ENCODE measurements at places on chromosomes 11 and 22. TPM values are rescaled to one million over a fixed set of nuclear protein-coding genes. Genes with fewer than 3 reads are reported as not detected.

Gene CRYBB3
- 0.43 TPM for total RNA-seq

- no peak for DNase-seq
Measured at GRCh38 chr22:33908171-33909074, 11.9 kb downstream of the LARGE1 start.

GRCh38 chr11:13942971-13943381, 19.5 kb upstream of the SPON1 start:
- peak; percentile 79 for DNase-seq

Gene RAC2
- 58.2 TPM for total RNA-seq

Gene OR52H1
- total RNA-seq = not detected

Gene PTGDR2
- total RNA-seq = 0.29 TPM

Gene KBTBD3
- 4.2 TPM for total RNA-seq

DNA sequence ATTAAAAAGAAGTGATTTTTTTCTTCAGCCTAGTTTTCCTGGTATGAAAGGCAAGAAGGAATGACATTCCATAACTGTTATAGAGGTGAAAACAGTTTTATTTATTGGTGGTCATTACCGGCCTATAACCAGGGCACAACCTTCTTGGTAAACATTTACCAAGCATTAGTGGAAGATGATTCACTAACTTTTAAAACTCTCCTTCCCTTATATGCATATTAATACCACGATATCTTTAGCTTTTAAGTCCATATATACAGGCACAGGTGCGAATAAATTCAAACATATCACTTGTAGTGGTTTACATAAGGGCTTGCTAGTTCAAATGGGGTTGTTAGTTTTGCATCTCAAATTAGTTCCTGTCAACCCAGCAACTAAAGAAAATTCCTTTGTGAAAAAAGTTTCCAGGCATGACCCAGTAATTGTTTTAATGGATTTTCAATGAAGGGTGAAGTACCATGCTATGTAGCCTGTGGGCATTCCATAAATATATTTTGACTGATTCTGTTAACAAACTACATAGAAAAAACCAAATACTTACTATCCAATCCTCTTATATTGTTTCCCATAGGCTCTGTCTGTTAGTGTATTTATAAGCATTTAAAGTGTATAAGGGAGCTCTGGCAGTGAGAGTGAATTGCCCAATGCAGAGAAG, 30.6 kb upstream of the ROBO3 start:
- DNase-seq = peak; percentile 30

Gene TMEM45B
- 2.7 TPM for total RNA-seq

DNA sequence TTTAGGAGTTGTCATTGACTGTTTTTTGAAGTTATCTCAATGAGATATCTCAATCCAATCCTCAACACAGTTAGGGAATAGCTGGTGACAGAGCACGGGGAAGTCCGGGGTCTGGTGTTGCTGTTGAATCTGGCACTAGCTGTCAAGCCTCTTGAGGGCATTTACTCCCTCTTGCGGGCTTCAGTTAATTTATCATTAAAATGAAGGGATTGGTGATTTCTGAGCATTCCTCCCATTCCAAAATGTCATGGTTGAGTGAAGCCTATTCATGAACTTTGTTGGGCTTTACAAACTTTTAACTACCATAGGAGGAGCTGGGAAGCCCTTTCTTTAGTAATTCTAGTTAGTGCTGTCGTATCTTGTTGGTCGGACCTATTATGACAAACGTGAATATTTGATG, 40.2 kb downstream of the UVRAG start:
- DNase-seq = peak; percentile 61

GRCh38 chr11:6979365-6979764, 40.8 kb downstream of the ZNF214 start:
- no peak for DNase-seq

Gene PAK1
- total RNA-seq = 38.8 TPM

Gene MPPED1
- total RNA-seq = not detected

DNA sequence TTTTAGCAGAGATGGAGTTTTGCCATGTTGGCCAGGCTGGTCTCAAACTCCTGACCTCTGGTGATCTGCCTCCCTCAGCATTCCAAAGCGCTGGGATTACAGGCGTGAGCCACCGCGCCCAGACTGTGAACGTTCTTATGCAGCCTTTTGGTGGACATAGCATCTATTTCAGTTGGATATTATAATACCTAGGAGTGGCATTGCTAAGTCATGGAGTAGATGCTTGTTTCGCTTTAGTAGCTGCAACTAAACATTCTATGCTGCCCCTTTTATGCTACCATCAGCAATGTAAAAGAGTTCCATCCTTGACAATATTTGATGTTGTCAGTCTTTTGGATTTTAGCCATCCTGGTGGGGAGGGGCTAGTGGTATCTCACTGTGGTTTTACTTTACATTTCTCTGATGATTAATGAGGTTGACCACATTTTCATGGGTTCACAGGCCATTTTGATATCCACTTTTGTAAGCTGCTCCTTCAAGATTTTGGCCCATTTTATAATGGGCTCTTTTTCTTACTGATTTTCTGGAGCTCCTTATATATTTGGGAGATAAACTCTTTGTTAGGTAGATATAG, 16.5 kb upstream of the APOBEC3A start:
- DNase-seq = no peak

DNA sequence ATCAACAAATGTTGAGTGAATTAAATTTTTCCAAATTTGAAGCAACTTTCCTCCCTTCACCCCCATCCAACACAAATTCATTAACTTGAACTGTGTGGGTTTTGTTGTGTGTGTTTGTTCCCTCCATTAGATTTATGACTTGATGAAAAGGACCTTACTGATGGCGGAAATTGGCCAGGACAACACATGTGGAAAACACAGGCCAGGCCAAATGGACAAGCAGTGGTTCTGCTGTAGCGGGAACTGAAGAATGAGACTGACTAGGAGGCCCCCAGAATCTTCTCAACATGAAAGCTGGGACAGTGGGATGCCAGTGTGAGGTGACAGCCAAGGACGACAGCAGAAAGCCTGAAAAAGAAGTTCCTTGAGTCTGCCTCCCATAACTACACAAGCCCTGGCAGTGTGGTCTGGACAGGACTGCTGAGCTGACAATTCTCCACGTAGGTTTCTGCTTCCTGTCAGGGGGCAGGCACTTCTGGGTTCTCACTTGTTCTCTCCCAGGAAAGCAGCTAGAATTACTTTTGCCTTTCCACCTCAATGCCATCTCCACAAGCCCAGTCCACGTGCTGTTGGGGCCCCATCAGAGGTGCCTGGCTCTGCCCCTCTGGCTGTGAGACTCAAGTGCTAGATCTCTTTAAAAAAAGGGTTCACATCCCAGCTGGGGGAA, 94.3 kb downstream of the ETS1 start:
- no peak for DNase-seq

DNA sequence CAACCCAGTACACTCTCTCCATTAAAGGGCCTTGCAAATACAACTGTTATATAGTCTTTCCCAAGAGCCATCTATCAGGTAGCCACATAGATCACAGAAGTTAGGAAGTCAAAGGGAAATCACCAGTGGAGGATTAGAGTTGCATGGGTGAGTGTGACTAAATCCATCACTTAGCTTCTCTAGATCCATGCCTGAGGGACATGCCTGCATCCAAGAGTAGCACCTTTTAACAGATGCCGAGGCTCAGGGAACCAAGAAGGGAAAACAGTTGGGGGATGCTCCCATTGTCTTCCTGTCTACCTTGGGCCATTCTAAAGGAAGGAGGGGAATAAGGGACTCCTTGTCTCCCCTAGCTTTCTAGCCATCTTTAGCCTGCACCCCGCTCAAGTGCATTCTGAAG, 77.9 kb downstream of the XRRA1 start:
- no peak for DNase-seq

DNA sequence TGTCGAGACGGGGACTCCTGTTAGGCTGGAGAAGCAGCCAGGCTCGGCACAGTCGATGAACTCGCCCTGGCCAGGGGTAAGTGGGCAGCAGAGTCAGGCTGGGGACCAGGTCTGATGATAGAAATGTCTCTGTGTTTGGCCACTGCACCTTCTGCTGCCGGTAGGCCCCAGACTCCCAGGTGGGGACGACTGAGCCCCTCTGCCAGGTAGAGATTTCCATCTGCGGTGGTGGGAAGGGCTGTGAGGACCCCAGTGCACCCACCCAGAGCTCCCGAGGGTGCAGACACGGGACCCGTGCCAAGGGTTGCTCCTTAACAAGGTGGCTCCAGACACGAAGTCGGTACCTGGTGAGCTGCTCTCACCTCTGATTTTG, 862.5 kb downstream of the TBC1D22A start:
- DNase-seq = no peak

GRCh38 chr11:69659591-69659990, 15.6 kb downstream of the LTO1 start:
- DNase-seq = no peak

DNA sequence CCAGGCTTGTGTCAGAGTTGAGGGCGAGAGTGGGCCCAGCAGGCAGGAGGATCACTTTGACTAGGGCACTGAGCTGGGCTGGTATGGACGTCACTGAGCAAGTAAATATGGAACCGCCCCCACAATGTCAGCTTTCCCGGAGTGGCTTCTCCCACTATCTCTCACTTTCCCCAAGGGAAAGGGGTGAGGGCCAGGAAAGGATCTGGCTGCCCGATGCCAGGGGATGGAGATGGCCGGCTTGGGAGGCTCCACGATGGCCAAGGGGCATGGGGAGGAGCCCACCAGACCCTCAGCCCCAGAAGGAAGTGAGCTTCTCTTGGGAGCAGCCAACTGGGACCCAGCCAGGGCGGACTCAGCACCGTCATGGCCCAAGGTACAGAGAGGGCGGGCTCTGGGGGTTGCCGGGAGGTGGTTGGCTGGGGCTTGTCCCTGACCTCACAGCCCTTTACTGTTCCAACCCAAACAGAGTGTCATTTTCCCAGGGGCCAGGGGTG, 8.7 kb downstream of the PRDM11 start:
- DNase-seq = no peak

DNA sequence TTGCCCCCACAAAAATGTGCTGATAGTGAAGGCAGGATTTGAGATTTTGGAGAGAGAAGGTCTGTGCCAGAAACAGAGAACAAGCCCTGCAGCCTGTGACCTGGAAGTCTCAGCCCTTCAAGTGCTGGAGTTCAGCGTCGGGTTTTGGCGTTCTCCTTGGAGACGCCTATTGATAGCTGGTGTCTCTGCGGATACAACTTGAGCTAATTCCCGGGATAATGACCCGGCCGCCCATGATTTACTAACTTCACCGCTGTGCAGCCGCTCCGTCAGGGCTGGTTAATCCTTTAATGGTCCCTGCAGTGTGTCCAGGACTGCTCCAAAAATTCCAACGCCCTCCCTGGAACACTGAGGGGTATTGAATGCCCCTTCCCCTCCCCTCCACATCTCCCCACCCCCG, 76.6 kb downstream of the WT1 start:
- DNase-seq = no peak

Gene SYT13
- total RNA-seq = 6.4 TPM

Gene UBTFL1
- total RNA-seq = not detected

DNA sequence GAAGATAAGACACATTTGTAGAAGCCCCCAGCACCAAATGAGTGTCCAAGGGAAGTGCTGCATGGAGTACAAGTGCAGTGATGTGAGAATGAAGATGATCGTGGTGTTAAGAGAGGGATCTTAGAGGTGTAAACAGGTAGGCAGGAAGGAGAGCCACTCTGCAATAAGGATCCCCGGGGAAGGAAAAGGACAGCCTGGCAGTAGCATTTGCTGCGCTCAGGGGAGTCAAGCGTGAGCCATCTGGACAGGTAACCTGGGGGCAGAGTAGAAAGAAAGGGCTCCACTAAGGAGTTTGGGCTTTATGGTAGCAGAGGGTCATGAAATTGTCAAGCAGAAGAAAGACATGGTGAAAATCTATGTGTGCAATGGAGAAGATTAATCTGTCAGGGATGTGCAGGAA, 587.2 kb downstream of the BUD13 start:
- DNase-seq = no peak

DNA sequence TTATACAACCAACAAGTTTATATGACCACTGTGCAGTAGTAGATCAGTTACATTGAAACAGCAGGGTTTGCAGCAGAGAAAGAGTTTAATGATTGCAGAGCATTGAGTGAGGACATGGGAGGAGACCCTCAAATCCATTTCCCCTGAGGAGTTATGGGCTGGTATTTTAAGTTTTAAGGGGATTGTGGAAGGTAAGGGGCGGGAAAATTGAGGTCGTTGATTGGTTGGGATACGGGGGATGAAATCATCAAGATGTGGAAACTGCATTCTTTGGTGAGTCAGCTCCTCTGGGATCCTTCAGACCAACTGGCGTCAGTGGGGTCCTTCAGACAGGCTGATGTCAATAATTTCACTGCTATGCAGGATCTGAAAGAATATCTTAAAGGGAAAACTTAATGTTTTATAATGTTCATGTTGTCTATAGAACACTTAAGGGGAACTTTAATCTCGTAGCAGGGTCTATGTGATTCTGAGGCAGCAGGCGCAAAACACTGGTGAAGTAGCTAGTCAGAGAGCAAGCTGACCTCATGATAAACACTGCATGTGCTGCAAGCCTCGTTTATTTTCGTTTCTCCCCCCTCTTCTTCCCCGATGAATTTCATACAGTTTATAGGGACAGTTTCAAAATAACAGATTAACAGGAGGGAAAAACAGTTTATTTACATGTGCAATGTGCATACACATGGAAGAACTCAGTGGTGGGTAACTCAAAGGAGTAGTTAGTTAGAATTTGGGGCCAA, 17.4 kb upstream of the BACE1-AS start:
- DNase-seq = no peak

DNA sequence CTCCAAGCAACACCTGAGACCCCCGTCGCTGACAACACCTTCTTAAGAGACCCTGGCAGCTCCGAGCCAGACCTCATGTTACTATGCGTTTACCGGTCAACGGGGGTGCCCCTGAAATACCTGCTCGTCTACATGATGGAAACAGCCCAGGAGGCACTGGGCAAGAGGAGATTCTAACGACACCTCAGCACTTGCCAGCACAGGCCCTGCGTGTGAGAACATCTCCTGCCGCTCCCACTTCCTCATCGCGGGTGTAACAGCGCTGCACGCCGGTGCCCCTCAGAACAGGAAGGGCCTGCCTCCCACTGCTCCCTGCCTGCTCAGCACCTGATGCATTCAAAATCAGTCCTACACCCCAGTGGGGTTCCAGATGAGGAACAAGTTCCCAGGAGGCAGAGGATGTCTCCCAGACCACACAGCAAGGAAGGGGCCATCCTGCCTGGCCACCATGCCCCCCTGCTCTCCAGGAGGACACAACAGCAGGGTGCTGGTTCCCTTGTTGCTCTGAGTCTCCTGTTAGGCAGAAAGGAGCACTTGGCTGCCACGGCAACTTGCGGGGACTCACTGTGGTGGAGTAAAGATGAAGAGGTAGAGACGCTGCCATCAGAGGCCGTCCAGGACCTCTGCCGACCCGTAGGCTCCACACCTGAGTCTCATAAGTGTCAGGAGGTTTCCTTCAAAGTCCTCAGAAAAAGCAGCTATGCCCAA, 2.1 kb downstream of the TOLLIP start:
- DNase-seq = no peak

DNA sequence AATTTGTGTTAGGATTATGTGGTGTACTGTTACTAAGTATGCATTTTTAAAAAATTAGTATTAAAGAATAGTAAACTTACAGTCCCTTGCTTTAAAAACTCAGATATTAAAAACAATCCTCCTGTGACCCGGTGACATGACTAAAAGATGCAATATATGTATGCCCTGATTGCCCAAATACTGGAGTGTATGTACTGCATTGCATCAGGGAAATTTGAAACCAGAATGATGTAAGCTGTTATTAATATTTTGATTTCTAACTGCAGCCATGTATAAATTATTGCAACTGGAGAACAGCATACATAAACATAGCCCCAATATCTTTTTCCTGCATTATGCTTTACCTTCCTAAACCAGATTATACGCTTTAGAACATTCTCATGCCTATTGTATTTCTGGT, 3.7 kb upstream of the HSPA8 start:
- DNase-seq = no peak

Data from epithelial cell of proximal tubule (primary cell).